HFFc6 (cell line): ENCODE measurements at places on chromosomes 3 and 15. TPM values are rescaled to one million over a fixed set of nuclear protein-coding genes. Genes with fewer than 3 reads are reported as not detected.

Gene NPAP1
- not detected in 3 replicates for total RNA-seq

Gene COL8A1
- 25.0 to 88.7 TPM (median 51.3 TPM) in 3 replicates for total RNA-seq

Gene REC114
- not detected in 3 replicates for total RNA-seq

Gene TUSC2
- total RNA-seq: 25.8 to 34.2 TPM (median 31.4 TPM) in 3 replicates

Gene FBXO40
- total RNA-seq: not detected in 3 replicates

Gene TUSC7
- not detected in 3 replicates for total RNA-seq

Gene SLC6A1
- total RNA-seq: not detected in 3 replicates
